ENCODE measurements at places on chromosomes 11 and 22.

- no peak for DNase-seq
Measured at GRCh38 chr11:57150454-57150917, 31.3 kb upstream of the LRRC55 start.

- DNase-seq: peak; percentile 25
Measured at GRCh38 chr11:64268025-64268892, 16.2 kb downstream of the BAD start.

GRCh38 chr22:50730941-50731661 lies 6.9 kb upstream of the ACR start:
- DNase-seq: no peak

DNA sequence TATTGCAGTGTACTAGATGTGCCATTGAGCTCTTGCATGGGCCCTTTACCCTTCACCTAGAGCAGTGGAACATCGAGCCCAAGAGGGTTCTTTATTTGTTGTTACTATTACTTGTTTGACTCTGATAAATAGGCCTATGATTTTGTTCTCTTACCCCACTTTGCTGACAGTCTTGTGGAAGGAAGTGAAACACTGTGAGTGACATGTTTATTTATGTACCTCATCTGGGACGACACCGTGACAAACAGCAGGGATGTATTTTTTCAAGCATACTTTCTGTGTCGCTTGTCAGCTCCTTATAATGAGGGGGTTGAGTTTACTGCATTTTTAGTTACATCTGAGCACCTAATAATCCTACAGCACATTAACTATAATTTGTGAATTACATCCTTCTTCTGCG lies 1010.3 kb upstream of the TENM4 start:
- DNase-seq: no peak

DNA sequence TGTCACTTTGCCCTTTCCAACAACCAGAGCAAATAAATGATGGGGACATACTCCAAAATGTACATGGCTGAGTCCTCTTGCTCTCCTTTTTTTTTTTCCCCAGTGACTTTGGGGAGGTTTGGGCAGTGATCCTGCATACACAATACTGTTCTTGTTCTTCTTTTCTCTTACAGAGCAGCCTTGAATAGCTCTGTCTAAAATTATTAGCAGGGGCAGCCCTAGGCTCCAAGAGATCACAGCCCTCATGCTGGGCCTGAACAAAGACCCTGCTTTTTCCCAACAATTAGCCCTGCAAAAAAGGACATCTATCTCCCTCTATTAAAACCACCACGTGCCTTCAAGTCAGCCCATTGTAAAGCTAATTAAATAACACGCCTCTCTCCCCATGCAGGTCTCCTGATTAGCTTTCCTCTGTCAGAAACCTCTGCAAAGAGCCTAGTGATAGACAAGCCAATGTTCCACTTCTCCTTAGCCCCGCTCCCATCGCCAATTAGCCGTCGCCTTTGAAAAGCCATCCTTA lies 54.7 kb downstream of the ETS1 start:
- DNase-seq: no peak

DNA sequence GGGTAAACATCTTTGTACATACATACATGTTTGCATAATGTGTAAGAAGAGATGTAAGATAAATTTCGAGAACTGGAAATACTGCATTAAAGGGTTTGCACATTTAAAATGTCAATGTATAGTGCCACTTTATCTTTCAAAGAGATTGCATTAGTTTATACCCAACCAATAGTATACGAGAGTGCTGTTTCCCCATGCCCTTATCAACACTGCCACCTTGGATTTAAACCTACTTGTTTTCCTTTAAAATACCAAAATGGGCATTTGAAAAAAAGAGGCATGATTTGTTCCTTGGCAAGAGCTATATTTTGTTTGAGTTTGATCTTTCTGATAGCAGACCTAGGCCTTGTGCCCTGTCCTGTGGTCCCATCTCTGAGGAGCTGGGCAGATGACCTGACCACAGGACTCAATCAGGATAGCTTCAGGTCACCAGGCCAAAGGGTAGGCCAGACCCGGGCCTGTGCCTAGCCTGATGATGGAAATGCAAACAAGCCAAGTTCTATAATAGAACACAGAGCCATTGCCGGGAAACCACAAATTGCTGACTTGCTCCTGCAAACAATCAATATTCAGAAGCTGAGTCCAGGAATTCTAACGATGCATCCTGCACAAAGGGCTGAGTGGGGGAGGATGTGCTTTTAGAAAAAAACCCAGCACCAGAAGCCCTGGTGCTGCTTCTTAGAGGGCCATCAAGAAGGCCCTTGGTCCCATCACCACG lies 16.9 kb upstream of the ALG8 start:
- DNase-seq: no peak

- DNase-seq: no peak
Measured at GRCh38 chr11:134560566-134561330, 148.7 kb upstream of the B3GAT1 start.

GRCh38 chr11:36566407-36567053 lies 1.3 kb upstream of the RAG1 start:
- DNase-seq: no peak

- no peak for DNase-seq
Measured at GRCh38 chr11:34972892-34973291, 56.5 kb downstream of the PDHX start.

DNA sequence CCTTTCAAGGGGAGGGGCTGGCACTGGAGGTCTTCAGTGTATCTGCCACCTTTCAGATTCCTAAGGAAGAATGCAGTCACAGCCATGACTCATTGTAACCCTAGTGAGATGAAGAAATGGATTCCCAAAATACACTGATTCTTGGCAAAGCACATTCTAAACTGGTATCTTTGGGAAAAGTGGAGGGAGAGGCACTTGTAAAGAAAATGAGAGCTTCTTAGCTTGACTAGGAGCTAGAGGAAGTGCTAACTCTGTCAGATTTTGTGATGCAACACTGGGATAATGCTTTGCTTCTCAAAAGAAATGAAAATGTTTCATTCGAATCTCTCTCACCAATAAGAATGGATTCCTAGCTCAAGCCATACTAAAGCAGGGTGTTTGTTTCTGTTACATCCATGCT lies 14.3 kb downstream of the NRIP3 start:
- no peak for DNase-seq

GRCh38 chr11:23956586-23956985 lies 540.3 kb upstream of the LUZP2 start:
- DNase-seq: no peak

DNA sequence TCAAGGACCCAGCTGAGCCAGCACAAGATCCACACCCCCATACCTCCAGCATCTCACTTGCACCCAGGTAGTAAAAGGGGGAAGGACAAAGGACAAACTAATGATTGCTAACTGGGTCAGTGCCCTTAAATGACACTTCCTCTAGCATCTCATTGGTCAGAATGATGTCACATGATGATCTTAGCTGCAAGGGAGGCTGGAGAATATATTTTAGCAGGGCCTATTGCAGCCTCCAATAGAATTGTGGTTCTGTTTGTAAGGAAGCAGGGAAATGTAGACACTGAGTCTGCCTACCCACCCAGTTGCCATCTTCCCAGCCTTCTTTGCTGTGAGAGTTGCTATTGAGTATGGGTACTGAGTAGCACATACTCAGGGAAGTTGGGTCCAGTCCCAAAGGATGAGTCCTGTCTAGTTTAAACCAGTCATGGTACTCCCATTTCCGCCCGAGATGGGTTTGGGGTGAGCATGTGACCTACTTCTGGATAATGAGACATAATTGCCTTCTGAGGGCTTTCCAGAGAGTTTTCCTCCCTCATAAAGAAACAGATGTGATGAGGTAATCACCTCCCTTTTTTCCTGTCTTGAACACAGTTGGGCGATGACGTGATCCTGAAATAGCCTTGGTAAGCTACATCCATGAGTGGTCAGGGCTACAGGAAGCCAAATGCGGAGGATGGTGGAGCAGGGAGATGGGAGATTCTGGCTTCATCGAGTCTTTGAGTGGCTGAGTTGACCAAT lies 5.5 kb upstream of the DNAL4 start:
- no peak for DNase-seq

DNA sequence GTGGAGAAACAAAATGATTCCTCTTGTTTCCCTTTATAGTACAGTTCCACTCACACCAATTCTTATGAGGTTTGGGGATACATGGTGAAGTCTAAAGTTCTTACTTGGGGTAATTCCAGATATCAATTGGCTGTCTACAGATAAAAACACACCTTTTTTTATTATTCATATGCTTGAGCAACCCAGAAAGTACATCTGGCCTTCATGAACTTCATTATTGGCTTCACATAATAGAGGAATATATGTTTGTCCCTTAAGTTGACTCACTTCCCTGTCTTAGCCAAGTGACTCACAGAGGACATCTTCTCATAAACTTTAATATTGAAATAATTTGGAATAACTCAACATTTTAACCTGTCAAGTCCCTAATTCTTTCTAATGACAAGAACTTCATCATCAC lies 36.3 kb upstream of the SOX6 start:
- DNase-seq: no peak

- DNase-seq: no peak
Measured at GRCh38 chr11:24900960-24901549, 404.2 kb downstream of the LUZP2 start.

- no peak for DNase-seq
Measured at GRCh38 chr11:66268952-66269905, 790 bp downstream of the RAB1B start.

GRCh38 chr11:17901481-17901880 lies 111.4 kb downstream of the SERGEF start:
- no peak for DNase-seq

GRCh38 chr11:12746593-12747097 lies 72.4 kb downstream of the TEAD1 start:
- DNase-seq: peak; percentile 86

DNA sequence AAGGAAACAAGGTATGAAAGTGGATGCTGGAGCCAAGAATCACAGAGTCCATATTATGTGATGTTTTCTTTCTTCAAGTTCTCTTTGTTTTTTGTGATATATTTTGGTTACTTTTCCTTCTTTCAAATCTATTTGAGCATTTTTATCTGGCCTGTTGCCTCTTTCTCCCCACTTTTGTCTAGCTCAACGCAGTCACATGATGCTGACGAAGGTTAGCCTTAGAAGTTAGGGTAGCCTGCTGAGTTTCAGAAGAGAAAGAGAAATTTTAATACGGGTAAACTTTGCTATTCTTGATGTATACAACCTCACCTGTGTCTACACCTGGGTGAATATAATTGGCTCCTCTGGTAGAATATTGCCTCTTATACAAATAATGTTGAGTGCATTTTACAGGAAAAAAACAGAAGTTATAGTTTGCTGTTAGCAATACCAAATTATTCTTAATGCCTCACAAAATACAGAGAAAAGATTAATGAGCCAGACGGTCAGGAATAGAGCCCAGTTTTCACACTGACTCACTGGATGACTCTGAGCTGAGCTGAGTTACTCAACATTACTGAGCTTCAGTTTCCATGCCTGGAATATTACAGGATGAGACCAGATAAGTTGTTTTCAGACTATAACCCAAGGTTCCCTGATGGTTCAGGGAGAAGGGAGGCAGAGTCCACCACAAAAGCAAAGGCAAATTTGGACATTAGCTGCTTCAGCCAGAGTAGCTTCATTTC lies 161.6 kb upstream of the BDNF start:
- peak; percentile 51 for DNase-seq

GRCh38 chr22:45876136-45877035 lies 100.6 kb downstream of the WNT7B start:
- DNase-seq: no peak

- no peak for DNase-seq
Measured at GRCh38 chr22:17334983-17335382, 34.3 kb upstream of the CECR2 start.

GRCh38 chr11:27485930-27486773 lies 13.6 kb upstream of the LGR4 start:
- DNase-seq: peak; percentile 33

DNA sequence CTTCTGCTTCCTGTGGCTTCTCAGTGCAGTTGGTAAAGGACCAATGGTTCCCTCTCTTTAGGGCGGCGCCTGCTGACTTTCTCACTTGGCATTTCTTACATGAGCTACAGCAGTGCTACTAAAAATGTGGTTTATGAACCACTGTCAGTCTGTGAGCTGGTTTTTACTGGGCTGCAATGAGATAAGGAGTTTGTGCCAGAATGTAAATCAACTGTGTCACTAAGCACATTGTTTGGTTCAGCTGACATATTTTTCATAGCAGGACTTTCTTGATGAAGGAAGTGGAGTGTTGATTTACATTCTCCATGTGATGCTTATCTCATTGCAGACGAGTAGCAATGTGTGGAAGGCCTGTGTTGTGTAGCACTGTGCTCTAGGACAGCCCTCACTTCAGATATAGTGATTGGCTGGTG lies 463.3 kb downstream of the SOX6 start:
- DNase-seq: no peak

DNA sequence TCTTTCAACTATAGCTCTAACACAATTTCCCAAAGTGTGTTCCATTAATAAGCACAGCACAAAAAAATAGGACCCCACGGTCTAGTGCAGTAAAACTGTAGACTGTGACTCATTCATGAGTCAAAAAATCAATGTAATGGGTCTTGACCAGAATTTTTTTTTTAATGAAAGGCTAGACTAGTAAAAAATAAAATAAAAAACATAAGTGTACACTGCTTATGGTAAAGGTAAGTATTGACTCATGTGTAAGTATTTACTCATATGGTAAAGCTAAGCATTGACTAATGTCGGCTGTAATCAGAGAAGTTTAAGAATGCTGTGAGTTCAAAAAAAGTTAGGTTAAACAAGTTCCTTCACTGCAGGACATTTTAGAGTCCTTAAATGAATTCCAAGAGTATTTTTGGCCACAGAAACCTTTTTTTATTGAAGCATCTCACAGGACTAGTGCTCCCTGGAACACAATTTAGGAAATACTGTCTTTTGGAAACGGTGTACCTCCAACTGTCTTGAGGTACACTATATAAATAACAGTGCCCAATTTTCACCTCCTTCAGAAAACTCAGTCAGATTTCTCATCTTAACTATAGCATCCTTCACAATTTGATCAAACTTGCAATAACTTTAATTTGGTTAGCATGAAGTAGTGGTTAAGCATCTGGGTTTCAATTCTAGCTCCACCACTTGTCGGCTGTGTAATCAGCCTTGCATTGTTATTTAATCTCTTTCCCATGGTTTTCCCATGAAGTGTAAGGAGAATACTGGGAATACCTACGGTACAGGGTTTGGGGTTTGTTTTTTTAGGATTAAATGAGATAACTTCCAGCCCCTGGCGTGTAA lies 2.1 kb downstream of the CCDC73 start:
- no peak for DNase-seq

GRCh38 chr11:116935514-116935913 lies 98.1 kb upstream of the APOA1 start:
- DNase-seq: no peak

- no peak for DNase-seq
Measured at GRCh38 chr22:31308181-31308580, 15.9 kb upstream of the PIK3IP1 start.

- DNase-seq: no peak
Measured at GRCh38 chr11:10181811-10182210, 112.2 kb downstream of the SBF2 start.

GRCh38 chr11:60932605-60933356 lies 8.5 kb downstream of the TMEM132A start:
- DNase-seq: no peak

GRCh38 chr22:46652847-46653331 lies 32.7 kb downstream of the GRAMD4 start:
- no peak for DNase-seq

- no peak for DNase-seq
Measured at GRCh38 chr22:23250056-23250784, 69.9 kb downstream of the BCR start.

Data from NCI-H446 treated with DMSO at 0.1 percent for 48 hours (cell line).